ENCODE measurements at places on chromosomes 5 and 9. TPM values are rescaled to one million over a fixed set of nuclear protein-coding genes. Genes with fewer than 3 reads are reported as not detected.

GRCh38 chr9:33107762-33108161 lies 31.3 kb upstream of the SMU1 start:
- no peak overlapping the region for H3K27ac ChIP-seq
- H3K4me1 ChIP-seq: peaks cover 11% of the 10 kb centered on the region
- DNase-seq: no peak
- H3K4me3 ChIP-seq: no peak overlapping the region
- H3K36me3 ChIP-seq: peaks cover 7% of the 10 kb centered on the region

DNA sequence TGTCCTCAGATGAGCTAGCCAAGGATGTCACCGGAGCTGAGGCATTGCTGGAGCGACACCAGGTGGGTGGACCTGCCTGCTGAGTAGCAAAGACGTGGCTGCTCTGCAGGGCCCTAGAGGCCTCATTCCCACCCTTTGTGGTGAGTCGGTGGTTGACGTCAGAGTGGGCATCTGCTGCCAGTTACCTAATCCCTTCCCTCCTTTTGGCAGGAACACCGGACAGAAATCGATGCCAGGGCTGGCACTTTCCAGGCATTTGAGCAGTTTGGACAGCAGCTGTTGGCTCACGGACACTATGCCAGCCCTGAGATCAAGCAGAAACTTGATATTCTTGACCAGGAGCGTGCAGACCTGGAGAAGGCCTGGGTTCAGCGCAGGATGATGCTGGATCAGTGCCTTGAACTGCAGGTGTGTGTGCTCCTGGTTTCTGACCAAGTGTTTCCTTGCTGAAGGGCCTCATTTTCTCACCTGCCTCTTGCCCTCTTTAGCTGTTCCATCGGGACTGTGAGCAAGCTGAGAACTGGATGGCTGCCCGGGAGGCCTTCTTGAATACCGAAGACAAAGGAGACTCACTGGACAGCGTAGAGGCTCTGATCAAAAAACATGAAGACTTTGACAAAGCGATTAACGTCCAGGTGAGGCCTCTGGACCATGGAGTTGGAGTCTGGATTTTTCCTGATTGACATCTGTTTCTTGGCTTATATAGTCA lies 48.9 kb downstream of the DYNC2I2 start:
- no peak overlapping the region for H3K4me3 ChIP-seq
- H3K27ac ChIP-seq: no peak overlapping the region
- DNase-seq: no peak
- no peaks in the 10 kb centered on the region for H3K4me1 ChIP-seq
- peaks cover 58% of the 10 kb centered on the region for H3K36me3 ChIP-seq

DNA sequence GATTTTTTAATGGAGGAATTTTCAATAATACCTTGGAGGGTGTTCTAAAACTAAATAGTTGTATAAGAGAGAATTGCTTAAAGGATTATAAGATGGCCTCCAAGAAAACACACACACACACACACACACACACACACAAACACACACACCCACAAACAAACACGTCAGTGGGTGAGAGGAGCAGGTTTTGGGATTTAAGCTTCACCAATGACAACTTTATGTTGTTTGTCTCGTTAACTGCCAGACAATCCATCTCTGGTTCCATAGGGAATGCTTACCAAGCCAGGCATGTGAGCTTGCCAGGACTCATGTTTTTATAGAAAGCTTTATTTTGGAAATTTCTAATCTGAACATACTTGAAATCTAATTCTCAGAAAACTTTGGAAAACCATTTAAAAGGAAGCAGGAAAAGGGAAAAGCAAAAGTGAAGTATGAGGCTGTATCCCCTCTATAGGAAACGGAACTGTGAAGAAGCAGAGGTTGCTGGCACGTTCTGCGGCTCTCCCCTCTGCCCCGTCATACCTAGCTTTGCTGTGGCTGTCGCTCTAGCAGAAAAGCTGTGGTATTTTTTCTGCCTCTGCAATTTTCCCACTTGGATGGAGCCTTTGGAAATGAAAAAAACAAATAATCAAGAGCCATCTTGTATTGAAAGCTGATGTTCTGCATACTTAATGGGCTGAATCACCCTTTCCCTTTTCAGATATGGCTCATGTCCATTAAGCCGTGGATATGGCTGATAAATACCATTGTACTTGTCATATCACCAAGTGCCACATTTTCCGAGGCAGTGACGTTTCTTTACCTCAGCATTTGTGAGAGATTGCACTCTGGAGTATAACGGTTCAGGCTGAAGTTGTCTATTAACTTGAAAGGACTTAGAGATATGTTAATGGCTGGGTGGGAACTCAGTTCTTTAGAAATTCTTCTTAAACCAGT lies 112.7 kb downstream of the NTRK2 start:
- H3K27me3 ChIP-seq: peaks cover 4% of the 10 kb centered on the region
- H3K4me1 ChIP-seq: no peaks in the 10 kb centered on the region
- H3K4me3 ChIP-seq: no peak overlapping the region
- no peaks in the 10 kb centered on the region for H3K36me3 ChIP-seq
- no peak for DNase-seq
- no peak overlapping the region for H3K27ac ChIP-seq

DNA sequence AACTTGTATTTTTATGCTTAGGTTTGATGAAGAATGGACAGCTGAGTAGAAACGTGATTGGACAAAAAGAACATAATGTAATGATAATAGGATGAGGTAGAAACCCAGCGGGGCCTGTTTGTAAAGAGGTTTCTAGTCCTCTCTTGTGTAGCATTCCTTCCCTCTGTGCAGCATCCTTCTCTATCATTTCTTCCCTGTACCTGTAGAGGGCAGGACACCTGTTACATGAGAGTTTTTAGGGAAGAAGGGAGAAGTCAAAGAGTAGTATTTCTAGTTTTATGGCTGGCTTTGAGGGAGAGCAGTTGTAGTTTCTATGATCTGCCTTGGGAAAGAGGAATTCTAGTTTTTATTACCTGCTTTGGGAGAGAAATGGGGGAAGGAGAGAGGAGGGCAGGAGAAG lies 162.1 kb upstream of the FST start:
- no peak for DNase-seq
- no peaks in the 10 kb centered on the region for H3K4me1 ChIP-seq
- no peak overlapping the region for H3K27ac ChIP-seq
- H3K36me3 ChIP-seq: no peaks in the 10 kb centered on the region

- no peaks in the 10 kb centered on the region for H3K4me1 ChIP-seq
- H3K4me3 ChIP-seq: no peak overlapping the region
- no peaks in the 10 kb centered on the region for H3K27me3 ChIP-seq
These were observed 91.7 kb upstream of the ADAMTSL1 start for GRCh38 chr9:18382243-18382642.

DNA sequence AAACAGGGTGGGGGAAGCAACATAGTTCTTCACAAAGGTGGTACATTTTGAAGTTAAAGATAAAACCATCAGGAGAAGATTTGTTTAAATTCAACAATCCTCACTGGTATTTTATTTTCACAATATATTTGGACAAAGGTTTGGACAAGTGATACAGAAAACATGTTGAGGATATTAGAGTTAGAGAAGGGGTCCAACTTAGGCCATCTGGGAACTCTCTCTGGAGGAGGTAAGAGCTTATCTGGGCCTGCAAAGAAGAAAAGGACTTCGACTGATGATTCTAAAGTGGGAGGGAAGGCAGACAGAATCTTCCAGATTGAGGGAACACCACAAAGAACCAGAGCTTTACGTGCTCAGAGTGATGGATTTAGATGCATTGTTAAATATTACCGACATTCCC lies 58.5 kb downstream of the SGCD start:
- H3K27me3 ChIP-seq: peaks cover 6% of the 10 kb centered on the region
- no peaks in the 10 kb centered on the region for H3K4me1 ChIP-seq
- H3K27ac ChIP-seq: no peak overlapping the region
- H3K4me3 ChIP-seq: no peak overlapping the region
- H3K36me3 ChIP-seq: no peaks in the 10 kb centered on the region

The GNG10 gene
- total RNA-seq: 21.7 TPM

DNA sequence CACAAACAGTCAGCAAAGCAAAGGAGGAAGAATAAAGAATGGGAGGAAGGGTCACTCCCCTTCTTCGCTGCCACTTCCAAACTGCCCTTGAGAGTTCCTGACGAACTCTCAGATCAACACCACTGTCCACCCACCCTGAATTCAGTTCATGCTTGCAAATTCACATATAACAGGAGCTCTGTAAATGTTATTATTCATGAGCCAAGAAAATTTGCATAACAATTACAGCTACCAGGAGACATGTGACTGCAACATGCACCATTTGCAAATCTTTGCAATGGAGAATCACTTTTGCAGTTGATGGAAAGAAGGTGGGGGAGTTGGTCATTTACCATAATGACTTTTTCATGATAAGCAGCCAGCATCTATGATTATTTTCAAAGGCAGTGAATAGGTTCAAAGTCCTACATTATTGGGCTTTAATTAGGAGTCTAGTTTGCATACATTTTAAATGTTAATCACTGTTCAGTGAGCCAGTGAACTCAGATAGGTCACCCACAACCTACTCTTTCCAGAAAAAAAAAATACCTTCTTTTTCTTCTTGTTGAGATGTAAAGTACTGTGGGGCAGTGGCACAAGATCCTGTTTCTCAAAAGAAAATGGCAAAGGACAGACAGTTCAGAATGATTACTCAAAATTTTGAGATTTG lies 149.7 kb downstream of the CAAP1 start:
- peaks cover 2% of the 10 kb centered on the region for H3K4me1 ChIP-seq
- H3K27ac ChIP-seq: no peak overlapping the region
- H3K4me3 ChIP-seq: no peak overlapping the region
- H3K36me3 ChIP-seq: no peaks in the 10 kb centered on the region
- no peak for DNase-seq
- peaks cover 7% of the 10 kb centered on the region for H3K27me3 ChIP-seq

GRCh38 chr9:4284925-4285324 lies 14.9 kb downstream of the GLIS3 start:
- no peak overlapping the region for H3K4me3 ChIP-seq
- H3K36me3 ChIP-seq: no peaks in the 10 kb centered on the region
- DNase-seq: no peak
- peaks cover 11% of the 10 kb centered on the region for H3K27me3 ChIP-seq
- H3K4me1 ChIP-seq: peaks cover 7% of the 10 kb centered on the region

The ZNF300 gene
- total RNA-seq: 0.67 TPM

GRCh38 chr5:35246900-35247647 lies 16.8 kb upstream of the PRLR start:
- H3K27ac ChIP-seq: no peak overlapping the region
- no peaks in the 10 kb centered on the region for H3K36me3 ChIP-seq
- no peak overlapping the region for H3K4me3 ChIP-seq
- no peak for DNase-seq
- peaks cover 8% of the 10 kb centered on the region for H3K4me1 ChIP-seq
- H3K27me3 ChIP-seq: peaks cover 4% of the 10 kb centered on the region
